Tibial nerve (tissue), 4 donors: ENCODE measurements at places on chromosomes 7 and 10. TPM values are rescaled to one million over a fixed set of nuclear protein-coding genes. Genes with fewer than 3 reads are reported as not detected.

GRCh38 chr7:31175672-31176071 is 123.6 kb downstream of the ADCYAP1R1 start:
- H3K36me3 ChIP-seq: no peaks in the 10 kb centered on the region
- H3K27me3 ChIP-seq: no peaks in the 10 kb centered on the region
- no peak overlapping the region for H3K27ac ChIP-seq
- no peaks in the 10 kb centered on the region for H3K4me1 ChIP-seq

The BTBD16 gene
- 1.2 TPM for total RNA-seq

The CCL24 gene
- not detected for total RNA-seq

The LRMDA gene
- 14.5 TPM for total RNA-seq

- no peak for DNase-seq
- H3K4me1 ChIP-seq: peaks cover 19% of the 10 kb centered on the region
- no peaks in the 10 kb centered on the region for H3K36me3 ChIP-seq
- H3K27ac ChIP-seq: peak overlapping the region; percentile 5
- H3K4me3 ChIP-seq: no peak overlapping the region
Observed at GRCh38 chr7:25831831-25832411, 320.1 kb upstream of the NFE2L3 start.
